ENCODE measurements at places on chromosomes 6 and 20.

DNA sequence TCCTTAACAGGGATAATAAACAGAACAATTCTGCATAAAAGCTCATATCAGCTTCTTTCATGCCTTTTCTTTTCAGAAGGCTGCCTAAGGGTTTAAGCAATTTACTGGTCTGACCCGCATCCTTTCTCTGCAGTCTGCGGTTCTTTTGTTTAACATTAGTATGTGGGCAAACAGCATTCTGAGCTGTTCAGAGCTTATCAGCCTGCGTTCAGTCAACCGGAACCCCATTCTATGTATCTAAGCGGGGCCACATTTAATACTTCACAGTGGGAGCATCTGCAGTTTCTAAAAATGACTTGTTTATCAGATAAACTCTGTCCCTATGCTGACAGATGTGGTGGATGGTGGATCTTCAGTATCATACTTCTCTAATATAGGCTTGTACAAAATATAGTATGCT is 758.9 kb upstream of the MMS22L start:
- no peak for DNase-seq

GRCh38 chr6:87925373-87926060 is 122.1 kb upstream of the SPACA1 start:
- DNase-seq, result no peak

- peak; percentile 43 for DNase-seq
Measured at GRCh38 chr20:33803921-33804337, 7.2 kb upstream of the CHMP4B start.

- no peak for DNase-seq
Measured at GRCh38 chr6:119171088-119171841, 92.8 kb upstream of the FAM184A start.

DNA sequence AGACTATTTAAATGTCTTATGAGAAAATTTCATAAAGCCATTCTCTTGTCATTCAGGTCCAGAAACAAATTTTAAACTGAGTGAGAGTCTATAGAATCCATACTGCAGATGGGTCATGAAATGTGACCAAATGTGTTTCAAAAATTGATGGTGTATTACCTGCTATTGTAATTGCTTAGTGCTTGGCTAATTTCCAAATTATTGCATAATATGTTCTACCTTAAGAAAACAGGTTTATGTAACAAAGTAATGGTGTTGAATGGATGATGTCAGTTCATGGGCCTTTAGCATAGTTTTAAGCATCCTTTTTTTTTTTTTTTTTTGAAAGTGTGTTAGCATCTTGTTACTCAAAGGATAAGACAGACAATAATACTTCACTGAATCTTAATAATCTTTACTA is 5.0 kb downstream of the MARCKS start:
- DNase-seq, result no peak

DNA sequence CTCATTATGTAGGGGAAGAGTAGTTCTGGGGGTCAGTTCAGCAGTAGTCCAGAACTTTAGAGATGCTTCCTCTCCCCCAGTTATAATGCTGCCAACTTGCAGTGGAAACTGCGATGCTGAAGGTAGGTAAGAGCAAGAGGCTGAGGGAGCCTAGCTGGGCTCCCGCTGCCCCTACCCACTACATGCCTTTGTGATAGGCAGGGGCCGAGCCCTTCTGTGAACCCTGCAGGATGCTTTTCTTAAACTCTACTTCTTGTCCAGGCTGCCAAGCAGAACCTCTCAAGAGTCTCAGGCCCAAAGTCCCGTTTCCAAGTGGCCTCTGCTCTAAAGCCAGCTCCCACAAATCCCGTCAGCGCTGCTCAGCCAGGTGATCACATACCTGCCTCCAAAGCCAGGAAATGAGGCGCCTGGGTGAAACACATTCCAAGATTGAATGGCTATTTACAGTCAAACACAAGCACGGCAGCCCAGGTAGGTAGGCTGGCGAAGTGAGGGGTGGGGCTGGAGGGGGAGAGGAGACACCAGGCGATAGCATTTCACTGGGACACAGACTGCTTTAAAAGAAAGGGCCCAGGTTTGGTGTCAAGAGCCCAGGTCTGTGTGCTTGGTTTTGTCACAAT is 150.7 kb downstream of the CD24 start:
- no peak for DNase-seq

- DNase-seq, result no peak
Measured at GRCh38 chr6:24620637-24621036, 25.4 kb downstream of the KIAA0319 start.

DNA sequence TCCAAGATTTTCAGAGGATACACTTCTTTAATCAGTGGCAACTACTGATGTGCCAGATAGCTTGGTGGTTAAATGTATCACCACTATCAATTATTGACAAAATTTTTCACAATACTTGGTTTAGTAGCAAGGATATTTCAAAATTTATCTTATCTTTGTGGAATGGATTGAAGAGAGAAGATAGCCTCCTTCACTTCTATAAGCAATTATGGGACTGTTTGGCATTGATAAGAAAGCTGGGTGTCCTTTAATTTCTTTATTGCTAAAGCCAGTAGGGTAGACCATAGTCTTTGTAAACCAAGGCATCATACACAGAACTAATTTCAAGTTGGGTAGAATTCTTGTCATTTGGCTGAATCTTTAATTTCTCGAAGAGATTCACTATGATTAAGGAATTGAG is 4.9 kb upstream of the RNF182 start:
- DNase-seq, result no peak

GRCh38 chr6:143999406-143999805 is 8.7 kb downstream of the PLAGL1 start:
- DNase-seq, result peak; percentile 20

DNA sequence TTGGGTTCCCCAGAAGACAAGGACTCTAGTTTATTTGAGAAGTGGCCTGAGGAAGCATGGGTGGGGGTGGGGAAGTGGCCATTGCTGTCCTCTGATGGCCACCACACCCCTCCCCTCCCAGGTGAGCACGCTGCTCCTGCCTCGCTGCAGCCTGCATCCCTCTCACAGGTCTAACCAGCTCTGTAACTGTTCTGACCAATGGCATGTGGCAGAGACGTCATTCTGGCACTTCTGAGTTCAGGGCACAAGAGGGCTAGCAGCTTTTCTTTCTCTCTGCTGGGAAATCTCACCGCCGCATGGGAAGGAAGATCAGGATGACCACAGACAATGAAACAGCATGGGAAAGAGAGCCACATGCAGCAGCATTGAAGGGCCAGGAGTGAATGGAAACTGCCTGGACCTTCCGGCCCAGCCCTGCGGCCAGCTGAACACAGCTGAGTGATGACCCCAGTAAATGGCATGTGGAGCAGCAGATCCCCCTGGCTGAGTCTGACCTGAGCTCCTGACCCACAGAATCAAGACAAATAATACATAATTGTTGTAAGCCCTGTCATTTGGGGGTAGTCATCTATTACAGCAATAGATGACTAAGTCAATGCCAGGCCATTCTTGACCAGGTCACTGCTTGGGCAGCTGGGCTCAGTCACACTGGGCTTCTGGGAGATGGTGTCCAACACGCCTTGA is 179.8 kb downstream of the LINC00237 start:
- DNase-seq, result no peak

DNA sequence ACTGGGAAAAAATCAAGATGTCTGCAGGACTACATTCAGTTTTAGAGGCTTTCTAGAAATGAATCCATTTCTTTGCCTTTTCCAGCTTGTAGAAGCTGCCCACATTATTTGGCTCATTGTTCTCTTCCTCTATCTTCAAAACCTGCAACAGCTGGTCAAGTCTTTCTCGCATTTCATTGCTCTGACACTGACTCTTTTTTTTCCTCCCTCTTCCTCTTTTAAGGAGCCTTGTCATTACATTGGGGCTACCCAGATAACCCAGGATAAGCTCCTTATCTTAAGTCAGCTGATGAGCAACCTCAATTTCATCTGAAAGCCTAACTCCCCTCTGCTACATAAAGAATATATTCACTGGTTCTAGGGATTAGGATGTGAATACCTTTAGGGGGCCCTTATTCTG is 53.2 kb upstream of the CEP162 start:
- DNase-seq, result no peak

DNA sequence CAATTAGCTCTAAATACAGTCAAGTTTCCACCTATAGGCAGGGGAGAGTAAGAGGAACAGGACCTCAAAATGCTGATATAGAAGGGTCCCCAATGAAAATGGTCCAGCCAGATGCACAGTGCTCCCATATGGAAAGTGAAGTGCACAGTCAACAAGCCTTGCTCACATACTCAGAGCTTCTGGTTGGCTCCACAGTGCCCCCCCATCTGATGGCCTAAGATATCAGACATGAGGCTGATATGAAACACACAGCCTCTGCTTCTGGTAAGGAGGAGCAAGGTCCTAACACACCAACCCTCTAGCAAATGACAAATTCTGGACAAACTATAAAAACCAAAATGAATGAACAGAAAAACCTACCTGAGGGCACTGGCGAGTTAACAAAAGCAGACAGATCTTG is 111.4 kb upstream of the EMILIN3 start:
- no peak for DNase-seq

- DNase-seq, result no peak
Measured at GRCh38 chr6:5937169-5937909, 69.4 kb downstream of the NRN1 start.

- DNase-seq, result peak; percentile 48
Measured at GRCh38 chr20:11350126-11351005, 567.3 kb upstream of the BTBD3 start.

- peak; percentile 68 for DNase-seq
Measured at GRCh38 chr6:35497571-35498421, 917 bp upstream of the TEAD3 start.

DNA sequence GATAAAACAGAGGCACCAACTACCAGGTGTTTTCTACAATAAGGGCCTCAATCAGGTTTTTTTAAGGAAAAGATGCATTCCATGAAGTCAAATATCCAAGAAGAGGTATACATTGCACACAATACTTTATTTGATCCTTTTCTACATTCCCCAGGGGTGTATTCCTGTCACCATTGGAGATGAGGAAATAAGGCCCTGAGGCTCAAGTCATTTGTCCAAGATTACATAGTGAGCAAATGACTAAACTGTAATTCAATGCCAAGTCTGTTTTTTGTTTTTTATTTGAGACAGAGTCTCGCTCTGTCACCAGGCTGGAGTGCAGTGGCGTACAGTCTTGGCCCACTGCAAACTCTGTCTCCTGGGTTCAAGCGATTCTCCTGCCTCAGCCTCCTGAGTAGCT is 69.2 kb upstream of the CDYL start:
- no peak for DNase-seq

- no peak for DNase-seq
Measured at GRCh38 chr6:166744223-166745134, 117.4 kb upstream of the RPS6KA2 start.

DNA sequence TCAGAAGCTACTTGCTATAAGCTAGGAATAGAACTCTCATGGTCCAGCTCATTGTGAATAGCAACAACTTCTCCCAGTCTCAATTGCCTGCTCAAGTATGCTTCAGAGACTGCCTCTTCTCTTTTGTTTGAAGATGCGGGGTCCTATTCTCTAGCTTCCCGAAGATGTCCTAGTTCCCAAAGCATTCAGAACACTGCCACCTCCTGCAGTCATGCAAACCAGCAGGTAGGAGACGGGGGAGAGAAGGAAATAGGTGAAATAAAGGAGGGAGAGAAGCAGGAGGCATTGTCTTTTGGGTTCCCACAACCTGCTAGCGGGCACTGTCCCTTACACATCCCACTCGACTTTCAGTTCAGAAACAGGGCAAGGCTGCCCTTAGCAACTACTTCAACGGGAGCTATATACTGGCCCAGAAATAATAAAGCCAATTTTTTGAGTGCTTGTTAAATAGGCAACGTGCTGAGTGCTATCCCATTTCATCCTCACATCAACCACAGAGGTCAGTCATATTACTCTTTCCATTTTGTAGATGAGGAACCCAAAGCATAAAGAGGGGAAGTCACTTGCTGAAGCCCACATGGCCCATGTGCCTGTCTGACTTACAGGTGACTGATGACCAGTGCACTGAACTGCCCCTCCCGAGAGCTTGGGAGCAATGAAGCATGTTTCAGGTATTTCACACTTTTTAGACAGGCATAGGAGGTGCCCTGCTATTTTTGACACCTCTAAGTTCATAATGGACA is 61.9 kb upstream of the ATXN1 start:
- DNase-seq, result no peak

DNA sequence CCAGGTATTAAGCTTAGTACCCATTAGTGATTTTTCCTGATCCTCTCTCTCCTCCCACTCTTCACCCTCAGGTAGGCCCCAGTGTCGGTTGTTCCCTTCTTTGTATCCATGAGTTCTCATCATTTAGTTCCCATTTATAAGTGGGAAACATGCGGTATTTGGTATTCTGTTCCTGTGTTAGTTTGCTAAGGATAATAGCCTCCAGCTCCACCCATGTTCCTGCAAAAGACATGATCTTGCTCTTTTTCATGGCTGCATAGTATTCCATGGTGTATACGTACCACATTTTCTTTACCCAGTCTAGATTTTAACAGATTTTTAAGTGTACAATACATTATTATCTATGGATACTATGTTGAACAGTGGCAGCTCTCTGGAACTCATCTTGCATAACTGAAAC is 44.4 kb downstream of the CYP24A1 start:
- no peak for DNase-seq

GRCh38 chr6:165769401-165769800 is 106.4 kb upstream of the PDE10A start:
- no peak for DNase-seq

DNA sequence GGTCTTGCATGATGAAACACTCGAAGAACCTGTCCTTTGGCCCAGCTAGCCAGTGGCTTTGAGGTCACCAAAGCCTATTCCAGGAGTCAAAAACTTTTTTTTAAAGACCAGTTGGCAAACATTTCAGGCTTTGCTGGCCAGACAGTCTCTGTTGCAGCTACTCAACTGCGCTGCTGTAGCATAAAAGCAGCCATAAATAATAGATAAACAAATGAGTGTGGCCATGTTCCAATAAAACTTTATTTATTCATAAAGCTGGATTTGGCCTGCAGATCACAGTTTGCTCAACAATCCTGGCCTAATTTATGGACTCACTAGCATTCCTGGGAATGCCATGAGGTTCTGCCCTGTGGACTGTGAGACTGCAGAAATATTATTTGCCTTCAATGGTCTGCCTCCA is 68.8 kb upstream of the LTV1 start:
- DNase-seq, result no peak
